Osteocyte (in vitro differentiated cells): ENCODE measurements at places on chromosomes 6 and 20. TPM values are rescaled to one million over a fixed set of nuclear protein-coding genes. Genes with fewer than 3 reads are reported as not detected.

CLPSL1 gene
- not detected in 2 replicates for total RNA-seq

HUS1B gene
- total RNA-seq, result 1.3 and 1.8 TPM in 2 replicates

CLDN20 gene
- total RNA-seq, result not detected in 2 replicates

RFX6 gene
- total RNA-seq, result not detected in 2 replicates

TP53TG5 gene
- total RNA-seq, result not detected in 2 replicates

TCP11 gene
- 0.43 TPM in 1 of 2 replicates, not detected in the other for total RNA-seq

RHAG gene
- total RNA-seq, result not detected in 2 replicates

PRSS16 gene
- total RNA-seq, result not detected in 2 replicates

CTSA gene
- 310 and 318 TPM in 2 replicates for total RNA-seq

BTN2A1 gene
- 27.0 and 27.7 TPM in 2 replicates for total RNA-seq

CD109 gene
- 14.3 and 18.0 TPM in 2 replicates for total RNA-seq

TMEM170B gene
- 3.5 and 3.7 TPM in 2 replicates for total RNA-seq

BPIFB4 gene
- not detected in 2 replicates for total RNA-seq

KIF25 gene
- not detected in 2 replicates for total RNA-seq

CRYBG1 gene
- 2.3 and 2.4 TPM in 2 replicates for total RNA-seq

TSPO2 gene
- not detected in 2 replicates for total RNA-seq

GPRC6A gene
- total RNA-seq, result not detected in 2 replicates

GSTA1 gene
- total RNA-seq, result not detected in 2 replicates

CPXM1 gene
- 84.0 and 85.8 TPM in 2 replicates for total RNA-seq

PI3 gene
- not detected in 2 replicates for total RNA-seq

BPIFA1 gene
- not detected in 2 replicates for total RNA-seq

PI16 gene
- total RNA-seq, result not detected in 2 replicates

ZBTB22 gene
- 29.3 and 30.6 TPM in 2 replicates for total RNA-seq

ADGRG6 gene
- 0.51 and 0.97 TPM in 2 replicates for total RNA-seq

NKX2-2 gene
- not detected in 2 replicates for total RNA-seq

TOX2 gene
- total RNA-seq, result not detected in 2 replicates

TMEM244 gene
- not detected in 2 replicates for total RNA-seq

OPN5 gene
- not detected in 2 replicates for total RNA-seq

BPIFA2 gene
- not detected in 2 replicates for total RNA-seq

CALHM6 gene
- 0.94 and 1.3 TPM in 2 replicates for total RNA-seq

GABBR1 gene
- total RNA-seq, result 80.4 and 93.6 TPM in 2 replicates

PPP1R3G gene
- total RNA-seq, result 0.29 and 0.40 TPM in 2 replicates

ZNF334 gene
- total RNA-seq, result 3.7 and 4.7 TPM in 2 replicates

CYP21A2 gene
- 0.30 and 0.44 TPM in 2 replicates for total RNA-seq

ZNF831 gene
- total RNA-seq, result not detected in 2 replicates

HLA-DMA gene
- total RNA-seq, result 1.3 and 3.0 TPM in 2 replicates

SLC4A11 gene
- total RNA-seq, result 2.4 and 3.2 TPM in 2 replicates
